Tibial nerve (tissue), 4 donors: ENCODE measurements at places on chromosomes 16 and 17.

DNA sequence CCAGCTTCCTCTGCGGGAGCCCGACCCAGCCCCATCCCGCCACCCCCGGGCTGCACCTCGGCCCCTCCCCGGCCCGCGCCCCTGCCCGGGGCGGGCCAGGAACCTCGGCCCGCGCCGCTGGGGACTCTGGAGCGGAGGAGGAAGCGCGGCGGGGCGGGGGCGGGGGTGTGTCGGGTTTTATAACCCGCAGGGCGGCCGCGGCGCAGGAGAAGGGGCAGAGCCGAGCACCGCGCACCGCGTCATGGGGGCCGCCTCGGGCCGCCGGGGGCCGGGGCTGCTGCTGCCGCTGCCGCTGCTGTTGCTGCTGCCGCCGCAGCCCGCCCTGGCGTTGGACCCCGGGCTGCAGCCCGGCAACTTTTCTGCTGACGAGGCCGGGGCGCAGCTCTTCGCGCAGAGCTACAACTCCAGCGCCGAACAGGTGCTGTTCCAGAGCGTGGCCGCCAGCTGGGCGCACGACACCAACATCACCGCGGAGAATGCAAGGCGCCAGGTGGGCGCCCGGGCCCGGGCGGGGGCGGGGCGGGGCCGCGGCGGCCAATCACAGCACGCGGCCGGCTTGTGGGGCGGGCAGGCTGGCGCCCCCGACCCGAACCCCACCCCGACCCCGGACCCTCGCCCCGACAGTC, at the start of gene ACE:
ACE (plus strand) TSS at position 208 of the 626 bp plus-strand sequence; CDS start at position 242, 34 bp downstream.
- no peak for DNase-seq

- no peak for DNase-seq
Measured at GRCh38 chr16:58433569-58433951, 41.3 kb downstream of the GINS3 start.

- DNase-seq, result no peak
Measured at GRCh38 chr17:79706931-79707850, 23.6 kb upstream of the ENPP7 start.

GRCh38 chr16:72371307-72372086, 199.5 kb upstream of the PMFBP1 start:
- no peak for DNase-seq

- no peak for DNase-seq
Measured at GRCh38 chr16:77133706-77134105, 57.3 kb upstream of the MON1B start.

- no peak for DNase-seq
Measured at GRCh38 chr17:65190467-65191097, 53.4 kb downstream of the RGS9 start.

DNA sequence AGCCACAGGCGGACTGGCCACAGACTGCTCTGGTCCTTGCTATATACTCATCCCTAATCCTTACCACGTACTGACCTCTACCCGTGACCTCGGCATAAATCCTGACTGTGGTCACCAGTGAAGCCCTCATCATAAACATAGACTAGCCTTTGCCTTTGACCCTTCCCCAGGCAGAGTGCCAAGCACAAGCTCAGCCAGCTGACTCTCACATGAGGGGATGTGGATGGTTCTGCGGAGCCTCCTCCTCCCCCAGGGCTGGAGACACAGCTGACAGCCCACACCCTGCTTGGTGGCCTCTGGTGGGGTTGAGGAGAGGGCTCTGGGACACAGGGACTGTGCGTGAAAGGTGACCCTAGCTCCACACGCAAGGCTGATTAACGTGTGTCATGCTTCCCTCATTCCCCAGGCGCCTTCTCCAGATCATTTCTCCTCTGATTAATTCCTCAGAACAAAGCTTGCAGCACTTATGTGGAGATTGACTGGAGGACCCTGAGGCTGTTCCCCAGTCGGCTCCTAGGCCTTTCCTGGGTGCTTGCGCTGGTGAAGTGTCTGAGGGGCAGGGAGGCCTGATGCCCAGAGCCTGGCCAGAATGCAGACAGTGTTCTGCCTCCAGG, 241.5 kb upstream of the NLRP1 start:
- DNase-seq, result no peak

GRCh38 chr17:62722625-62723024, 85.5 kb downstream of the MARCHF10 start:
- no peak for DNase-seq

GRCh38 chr16:84361546-84361945, 6.8 kb upstream of the ATP2C2 start:
- no peak for DNase-seq

- no peak for DNase-seq
Measured at GRCh38 chr16:51376080-51376479, 225.0 kb upstream of the SALL1 start.

DNA sequence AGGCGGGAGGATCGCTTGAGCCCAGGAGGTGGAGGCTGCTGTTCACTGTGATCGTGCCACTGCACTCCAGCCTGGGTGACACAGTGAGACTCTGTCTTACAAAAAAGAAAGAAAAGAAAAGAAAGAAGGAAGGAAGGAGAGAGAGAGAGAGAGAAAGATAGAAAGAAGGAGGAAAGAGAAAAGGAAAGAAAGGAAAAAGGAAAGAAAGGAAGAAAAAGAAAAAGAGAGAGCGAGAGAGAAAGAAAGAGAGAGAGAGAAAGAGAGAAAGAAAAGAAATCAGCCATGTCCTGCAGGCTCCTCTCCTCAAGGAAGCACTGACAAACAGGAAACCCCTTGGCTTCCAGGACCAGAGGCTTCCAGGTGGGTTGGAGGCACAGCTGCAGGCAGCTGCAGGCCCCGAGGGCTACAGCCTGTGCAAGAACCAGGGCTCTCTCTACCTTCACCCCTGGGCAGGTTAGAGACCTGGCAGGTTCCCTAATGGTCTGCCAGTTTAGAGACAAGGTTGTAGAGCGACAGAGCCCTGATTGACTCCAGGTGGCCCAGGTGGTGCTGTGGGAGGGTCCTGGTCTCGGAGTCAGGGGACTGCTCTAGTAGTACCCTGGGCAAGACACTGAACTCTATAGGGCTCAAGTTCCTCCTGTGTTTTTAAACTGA, 53.8 kb downstream of the PECAM1 start:
- no peak for DNase-seq

- no peak for DNase-seq
Measured at GRCh38 chr17:17144916-17145665, 61.0 kb downstream of the PLD6 start.

DNA sequence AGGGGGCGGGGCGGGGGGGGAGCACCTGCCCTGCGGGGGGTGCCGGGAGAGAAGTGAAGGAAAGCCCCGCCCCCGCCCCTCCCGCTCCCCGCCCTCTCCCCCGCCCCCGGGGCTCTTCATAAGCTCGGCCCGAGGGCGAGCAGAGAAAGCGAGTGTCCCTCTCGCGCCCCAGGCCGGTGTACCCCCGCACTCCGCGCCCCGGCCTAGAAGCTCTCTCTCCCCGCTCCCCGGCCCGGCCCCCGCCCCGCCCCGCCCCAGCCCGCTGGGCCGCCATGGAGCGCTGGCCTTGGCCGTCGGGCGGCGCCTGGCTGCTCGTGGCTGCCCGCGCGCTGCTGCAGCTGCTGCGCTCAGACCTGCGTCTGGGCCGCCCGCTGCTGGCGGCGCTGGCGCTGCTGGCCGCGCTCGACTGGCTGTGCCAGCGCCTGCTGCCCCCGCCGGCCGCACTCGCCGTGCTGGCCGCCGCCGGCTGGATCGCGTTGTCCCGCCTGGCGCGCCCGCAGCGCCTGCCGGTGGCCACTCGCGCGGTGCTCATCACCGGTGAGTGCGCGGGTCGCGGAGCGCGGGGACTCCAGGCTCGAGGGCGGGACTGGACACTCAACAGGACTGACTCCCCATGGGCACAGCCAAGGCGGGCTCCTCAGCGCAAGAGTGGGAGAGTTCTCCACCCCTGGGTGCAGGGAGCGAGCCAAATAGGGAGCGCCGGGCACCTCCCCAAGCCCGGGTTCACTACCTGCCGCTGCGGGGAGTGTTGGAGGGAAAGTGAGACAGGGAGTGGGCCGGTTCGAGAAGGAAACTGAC, at the start of gene HSD11B2:
HSD11B2 (plus strand) TSS at position 145 of the 798 bp plus-strand sequence; CDS start at position 273, 128 bp downstream.
- no peak for DNase-seq

DNA sequence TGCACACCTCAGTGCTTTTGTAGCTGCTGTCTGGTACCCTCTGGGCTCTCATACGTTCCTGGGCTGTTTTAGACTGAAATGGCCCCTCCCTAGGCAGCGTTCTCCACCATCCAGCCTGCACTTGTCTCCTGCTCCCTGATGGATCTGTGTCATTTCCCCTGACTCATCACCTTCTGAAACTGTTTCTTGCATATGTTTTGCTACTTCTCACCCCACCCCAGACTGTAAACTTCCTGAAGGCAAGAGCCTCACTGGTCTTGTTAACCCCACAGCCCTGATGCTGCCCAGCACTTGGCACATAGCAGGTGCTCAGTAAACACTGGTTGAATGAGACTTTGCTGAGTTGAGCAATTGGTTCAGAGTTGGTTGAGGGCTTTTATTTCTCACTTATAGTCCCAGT, 78.7 kb downstream of the CRISPLD2 start:
- no peak for DNase-seq

DNA sequence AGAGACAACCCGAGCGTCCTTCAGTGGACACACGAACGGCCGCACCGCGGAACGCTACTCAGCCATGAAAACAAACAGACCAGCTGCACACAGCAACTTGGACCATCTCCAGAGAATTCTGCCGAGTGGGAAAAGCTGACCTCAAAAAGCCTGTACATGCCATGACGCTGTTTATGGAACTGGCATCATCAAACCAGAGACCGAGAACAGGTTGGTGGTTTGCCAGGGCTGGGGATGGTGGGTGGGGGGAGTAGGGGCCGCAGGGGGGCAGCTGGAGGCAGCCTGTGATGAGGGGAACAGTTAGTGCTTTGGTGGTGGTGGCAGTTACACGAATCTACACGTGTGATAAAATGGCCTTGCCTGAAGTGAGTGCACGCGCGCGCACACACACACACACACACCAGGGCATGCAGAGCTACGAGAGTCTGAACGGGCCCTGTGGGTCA, 169.8 kb downstream of the LAT start:
- DNase-seq, result no peak

DNA sequence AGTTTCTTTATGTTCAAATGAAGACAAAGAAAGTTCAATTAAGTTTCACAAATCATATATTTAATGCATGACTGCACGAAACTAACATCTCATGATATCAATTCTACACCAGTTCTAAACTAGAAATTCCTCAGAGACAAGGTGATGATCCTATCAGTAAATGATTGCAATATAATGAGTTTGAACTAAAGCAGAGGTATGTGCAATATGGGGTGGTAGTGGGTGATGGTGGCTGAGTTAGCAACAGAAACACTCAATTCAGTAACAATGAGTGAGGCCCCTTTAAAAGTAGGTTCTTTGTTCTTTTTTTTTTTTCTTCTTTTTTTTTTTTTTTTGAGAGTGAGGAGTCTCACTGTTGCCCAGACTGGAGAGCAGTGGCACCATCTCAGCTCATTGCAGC, 1551.7 kb upstream of the GOT2 start:
- DNase-seq, result no peak

- DNase-seq, result no peak
Measured at GRCh38 chr17:40014375-40014980, 762 bp upstream of the CSF3 start.

- no peak for DNase-seq
Measured at GRCh38 chr17:35773679-35774425, 13.2 kb downstream of the C17orf50 start.

GRCh38 chr17:75734674-75735294, 13.5 kb downstream of the ITGB4 start:
- DNase-seq, result no peak

DNA sequence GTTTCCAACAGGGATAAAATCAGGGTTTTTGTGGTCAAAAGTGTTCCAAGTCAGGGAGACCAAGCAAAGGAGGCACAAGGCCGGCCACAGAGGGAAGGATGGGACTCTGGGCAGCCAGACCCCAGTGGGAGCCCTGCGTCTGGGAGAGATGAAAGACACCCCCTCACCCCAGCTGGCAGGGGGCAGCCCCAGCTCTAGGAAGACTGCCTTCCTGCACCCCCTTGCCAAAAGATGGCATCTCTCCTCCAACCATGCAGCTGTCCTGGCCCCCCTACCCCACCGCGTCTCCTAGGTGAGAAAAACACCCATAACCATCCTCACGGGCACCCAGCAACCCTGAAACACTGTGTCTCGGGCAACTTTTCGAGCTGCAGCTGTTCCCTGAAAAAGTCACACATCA, 51.3 kb downstream of the CUEDC1 start:
- DNase-seq, result no peak

GRCh38 chr17:72422204-72422504, 301.3 kb downstream of the SOX9 start:
- no peak for DNase-seq

DNA sequence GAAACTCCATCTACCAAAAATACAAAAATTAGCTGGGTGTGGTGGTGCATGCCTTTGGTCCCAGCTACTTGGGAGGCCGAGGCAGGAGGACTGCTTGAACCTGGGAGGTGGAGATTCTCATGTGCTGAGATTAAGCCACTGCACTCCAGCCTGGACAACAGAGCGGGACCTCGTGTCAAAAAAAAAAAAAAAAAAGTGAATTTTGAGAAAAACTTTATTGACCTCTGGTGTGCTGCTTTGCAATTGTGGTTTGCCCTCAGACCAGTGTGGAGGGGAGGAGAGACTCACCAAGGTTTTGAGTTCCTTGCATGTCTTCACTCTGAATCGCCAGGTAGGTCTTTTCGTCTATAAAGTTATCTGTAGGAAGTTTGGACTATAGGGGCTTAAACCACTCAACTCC, 145.2 kb downstream of the CPPED1 start:
- DNase-seq, result no peak

GRCh38 chr17:62807812-62808575, at the start of gene MARCHF10:
Gene MARCHF10 (minus strand): TSS chr17:62808314. CDS start chr17:62801735, 6,579 bp downstream.
- DNase-seq, result no peak

GRCh38 chr16:58931436-58931835, 197.3 kb upstream of the GOT2 start:
- no peak for DNase-seq

DNA sequence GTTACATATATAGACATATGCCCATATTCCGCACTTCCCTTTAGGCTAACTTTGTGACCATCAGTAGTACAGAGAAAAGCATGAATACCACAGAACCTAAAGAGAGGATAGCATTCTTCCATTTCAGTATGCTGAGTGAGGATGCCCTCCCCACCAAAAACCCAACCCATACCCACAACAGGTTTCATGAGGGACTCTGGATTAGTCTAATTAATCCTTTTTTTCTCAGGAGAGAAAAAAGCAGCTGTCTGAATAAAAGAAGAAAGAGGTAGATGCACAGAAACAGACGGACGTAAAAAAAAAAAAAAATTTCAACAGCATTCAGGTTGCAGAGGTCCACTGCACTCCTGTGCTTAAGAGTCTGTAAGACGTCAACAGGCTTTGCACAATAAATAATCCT, 6.7 kb downstream of the MMD start:
- no peak for DNase-seq

DNA sequence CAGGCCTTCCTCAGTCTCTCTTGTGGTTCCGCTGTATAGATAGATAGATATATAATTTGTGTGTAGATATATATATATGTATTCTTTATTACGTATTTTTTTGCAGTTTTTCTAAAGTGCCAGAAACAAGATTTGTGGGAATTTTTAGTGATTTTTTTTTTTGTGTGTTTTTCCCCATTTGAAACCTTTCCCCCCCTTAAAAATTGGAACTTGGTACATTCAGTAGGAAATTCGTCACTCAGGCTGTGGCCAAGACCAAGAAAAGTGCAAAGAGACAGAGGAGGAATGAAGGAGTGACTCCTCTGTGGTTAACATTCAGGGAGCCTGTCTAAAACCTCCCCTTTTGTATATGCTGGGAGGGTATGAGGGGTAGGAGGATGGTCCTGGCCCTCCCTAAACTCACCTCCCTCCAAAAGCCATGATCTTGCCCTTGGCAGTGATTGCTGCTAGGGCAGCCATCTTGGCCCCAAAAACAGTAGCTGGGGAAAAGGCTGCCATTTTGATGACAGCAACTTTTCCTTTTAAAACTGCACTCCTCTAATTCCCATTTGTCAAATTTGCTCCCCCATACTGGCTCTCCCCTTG, 15.2 kb downstream of the CHRNB1 start:
- no peak for DNase-seq

GRCh38 chr16:3857189-3858043, 23.1 kb downstream of the CREBBP start:
- DNase-seq, result no peak
